ENCODE measurements at places on chromosomes 5 and 9.

- DNase-seq, result peak; percentile 51
Measured at GRCh38 chr9:132324425-132324824, 30.4 kb downstream of the SETX start.

DNA sequence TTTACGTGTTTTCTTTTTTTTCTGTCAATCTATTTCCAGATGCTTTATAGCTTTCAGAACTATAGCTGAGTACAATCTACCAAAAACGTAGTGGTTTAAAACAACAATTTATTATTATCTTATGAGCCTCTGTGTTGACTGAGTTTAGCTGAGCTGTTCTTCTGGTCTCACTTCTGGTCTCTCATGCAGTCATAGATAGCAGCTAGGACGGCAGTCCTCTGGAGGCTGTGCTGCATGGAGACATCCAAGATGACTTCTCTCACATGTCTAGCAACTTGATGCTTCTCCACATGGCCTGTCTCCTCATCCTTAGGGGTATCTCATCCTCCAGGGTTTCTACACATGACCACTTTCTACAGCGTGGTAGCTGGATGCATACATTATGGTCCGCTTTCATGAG, 22.0 kb upstream of the RAD23B start:
- no peak for DNase-seq

DNA sequence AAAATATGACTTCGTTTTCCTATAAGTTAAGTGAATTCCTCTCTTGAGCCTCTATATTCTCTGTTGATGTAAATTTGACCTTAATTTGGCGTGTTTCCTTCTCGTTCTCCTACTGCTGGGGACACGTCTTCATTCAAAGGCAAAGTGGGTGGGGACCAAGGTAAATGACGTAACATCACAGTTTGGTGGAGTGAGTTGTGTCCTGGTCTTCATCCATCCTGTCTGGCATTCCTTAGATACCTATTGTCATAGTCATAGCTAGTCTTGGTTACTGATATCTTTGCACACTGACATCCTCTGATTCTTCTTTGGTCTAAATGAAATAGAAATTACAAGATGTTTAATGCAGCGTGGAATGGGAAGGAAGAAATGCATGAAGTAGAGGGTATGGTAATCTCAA, 108.5 kb downstream of the NNT start:
- DNase-seq, result no peak

DNA sequence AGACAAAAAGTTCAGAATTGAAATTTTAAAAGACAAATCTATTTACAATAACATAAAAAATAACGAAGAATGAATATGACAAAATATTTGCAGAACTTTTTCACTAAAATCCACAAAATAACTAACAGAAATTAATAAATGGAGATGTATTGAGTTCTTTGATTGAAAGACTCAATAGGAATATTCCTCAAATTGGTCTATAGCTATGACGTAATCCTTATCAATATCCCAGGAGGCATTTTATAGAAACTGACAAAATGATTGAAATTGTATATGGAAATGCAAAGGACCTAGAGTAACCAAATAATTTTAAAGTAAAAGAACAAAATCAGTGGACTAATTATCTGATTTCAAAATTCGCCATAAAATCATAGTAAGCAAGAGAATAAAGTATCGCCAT, 328.7 kb downstream of the MED10 start:
- no peak for DNase-seq

- no peak for DNase-seq
Measured at GRCh38 chr9:115350548-115350947, 232.6 kb upstream of the TNC start.

DNA sequence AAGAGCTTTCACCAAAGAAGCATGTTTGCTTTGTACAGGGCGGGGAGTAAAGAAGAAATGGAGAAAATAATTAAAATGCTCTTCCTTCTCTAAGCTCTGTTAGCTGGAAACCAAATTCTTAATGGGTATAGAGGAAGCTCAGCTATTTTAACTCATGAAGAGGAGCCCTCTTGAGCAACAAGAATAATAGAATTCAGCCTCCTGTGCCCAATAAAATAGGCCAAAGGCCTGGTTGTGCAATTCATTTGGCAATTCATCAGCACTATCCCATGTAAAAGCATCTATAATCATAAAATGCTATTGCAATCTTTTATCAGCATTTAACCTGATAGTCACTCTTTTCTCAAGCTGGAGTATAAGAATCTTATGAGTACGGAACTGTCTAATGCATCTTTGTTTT, 133.6 kb upstream of the CDH6 start:
- no peak for DNase-seq

DNA sequence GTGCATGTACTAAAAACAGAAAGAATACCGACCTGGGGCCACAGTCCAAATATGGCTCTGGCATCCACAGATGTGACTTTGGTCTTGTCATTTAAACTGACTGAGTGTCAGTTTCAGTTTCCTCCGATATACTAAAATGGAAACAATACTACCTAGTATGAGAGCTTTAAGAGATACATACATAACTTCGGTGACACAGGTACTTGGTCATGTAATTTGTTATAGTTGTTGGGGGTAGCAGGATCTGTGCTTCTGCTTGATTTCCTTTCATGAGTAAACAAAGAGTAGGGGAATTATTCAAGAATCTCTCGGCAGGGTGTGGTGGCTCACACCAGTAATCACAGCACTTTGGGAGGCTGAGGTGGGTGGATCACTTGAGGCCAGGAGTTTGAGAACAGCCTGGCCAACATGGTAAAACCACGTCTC, 32.1 kb downstream of the MTMR12 start:
- DNase-seq, result no peak

DNA sequence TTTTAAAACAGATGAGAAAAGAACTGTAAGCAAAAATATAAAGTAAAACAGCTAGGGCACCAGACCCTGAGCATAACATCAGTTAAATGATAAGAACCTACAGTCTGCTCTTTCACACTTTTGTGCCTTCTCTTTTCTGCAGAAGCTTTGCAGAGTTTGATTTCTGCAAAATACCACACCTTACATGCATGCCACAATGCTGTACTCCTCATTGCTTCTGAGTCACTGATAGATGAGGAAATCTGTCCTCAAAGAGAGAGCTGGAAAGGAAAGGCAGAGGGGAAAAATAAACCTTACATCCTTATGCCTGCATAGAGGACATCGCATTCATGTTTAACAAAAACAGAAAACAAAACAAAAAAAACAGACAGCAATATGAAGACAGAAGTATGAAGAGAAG, 142.9 kb downstream of the ATPSCKMT start:
- no peak for DNase-seq

DNA sequence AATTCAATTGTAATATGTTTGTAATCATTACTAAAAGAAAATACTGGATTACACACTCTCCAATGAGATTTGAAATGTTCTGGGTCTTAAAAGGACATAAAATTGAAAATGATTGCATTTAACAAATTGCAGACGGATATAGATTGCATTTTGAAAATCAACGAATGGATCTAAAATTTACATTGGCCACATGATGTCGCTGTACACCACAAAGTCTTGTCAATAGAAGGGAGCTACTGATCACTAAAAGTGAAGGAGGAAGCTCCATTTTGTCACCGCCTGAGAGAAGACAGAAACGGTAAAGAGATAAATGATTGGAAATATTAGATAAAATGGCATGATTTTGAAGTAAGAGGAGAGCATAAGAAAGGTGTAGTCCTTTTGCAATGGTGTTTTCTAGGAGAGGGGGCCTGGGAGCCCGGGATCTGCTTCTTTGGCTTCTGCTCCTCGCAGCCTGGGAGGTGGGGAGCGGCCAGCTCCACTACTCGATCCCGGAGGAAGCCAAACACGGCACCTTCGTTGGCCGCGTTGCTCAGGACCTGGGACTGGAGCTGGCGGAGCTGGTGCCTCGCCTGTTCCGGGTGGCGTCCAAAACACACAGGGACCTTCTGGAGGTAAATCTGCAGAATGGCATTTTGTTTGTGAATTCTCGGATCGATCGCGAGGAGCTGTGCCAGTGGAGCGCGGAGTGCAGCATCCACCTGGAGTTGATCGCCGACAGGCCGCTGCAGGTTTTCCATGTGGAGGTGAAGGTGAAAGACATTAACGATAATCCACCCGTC, at the start of gene PCDHA1:
PCDHA1 (plus strand) TSS at position 236 of the 782 bp plus-strand sequence.
- peak; percentile 5 for DNase-seq

DNA sequence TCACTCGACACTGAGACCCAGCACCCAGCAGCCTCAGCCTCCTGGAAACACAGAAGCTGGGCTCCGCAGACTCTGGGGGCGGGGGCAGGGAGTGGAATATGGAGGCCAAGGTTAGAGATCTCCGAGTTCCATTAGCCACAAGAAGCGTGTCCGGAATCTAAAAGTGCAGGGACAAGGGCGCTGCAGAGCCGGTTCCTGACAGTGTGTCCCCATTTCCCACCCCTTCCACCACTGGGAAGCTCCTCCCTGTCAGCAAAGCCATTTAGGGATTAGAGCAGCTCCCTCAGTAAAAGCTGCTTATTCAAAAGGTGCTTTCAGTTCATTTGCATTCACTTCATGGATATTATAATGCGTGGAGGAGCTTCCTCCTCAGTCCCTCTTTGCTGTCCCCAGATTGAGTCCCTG, 74.1 kb upstream of the HSPA9 start:
- DNase-seq, result no peak

DNA sequence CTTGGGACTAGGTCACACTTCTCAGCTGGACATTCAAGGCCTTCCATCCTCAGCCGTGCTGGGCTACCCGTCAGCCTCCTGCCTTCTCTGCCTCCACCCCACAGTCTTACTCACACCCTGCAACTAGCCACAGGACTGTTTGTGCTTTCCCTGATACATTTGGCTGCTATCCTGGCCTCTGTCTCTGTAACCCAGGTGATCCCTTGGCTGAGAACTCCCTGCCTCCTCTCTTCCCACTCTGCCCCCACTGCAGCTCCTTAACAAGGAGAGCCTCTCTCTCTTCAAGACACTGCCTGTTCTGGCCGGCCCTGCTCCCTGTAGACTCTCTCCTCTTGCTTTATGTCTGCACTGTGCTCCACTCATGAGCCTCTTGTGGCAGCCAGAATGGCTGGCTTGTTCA, 120.6 kb downstream of the MSX2 start:
- DNase-seq, result no peak

DNA sequence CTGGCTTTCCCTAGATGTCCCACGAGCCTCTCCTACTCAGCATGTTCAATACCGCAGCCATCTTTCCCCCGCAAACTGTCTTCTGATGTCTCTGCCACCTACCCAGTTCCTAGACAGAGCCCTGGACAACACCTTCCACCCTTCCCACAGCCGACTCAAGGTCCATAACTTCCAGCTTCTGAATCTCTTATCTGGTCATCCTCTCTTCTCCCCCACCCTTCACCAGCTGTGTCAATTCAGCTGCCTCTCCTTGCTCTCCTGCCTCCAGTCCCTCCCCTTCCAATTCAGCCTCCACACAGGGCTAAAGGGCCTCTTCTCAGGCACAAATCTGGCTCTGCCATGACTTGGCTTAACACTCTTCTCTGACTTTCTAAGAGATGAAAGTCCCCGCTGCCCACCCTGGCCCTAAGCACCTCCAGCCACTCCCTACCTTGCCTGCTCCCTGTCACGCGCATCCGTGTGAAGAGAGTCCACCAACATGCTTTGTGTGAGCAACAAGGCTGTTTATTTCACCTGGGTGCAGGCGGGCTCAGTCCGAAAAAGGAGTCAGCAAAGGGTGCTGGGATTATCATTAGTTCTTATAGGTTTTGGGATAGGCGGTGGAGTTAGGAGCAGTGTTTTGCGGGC, 25.2 kb downstream of the AQP7 start:
- DNase-seq, result no peak

- DNase-seq, result no peak
Measured at GRCh38 chr5:25458628-25459027, 813.9 kb upstream of the CDH10 start.

DNA sequence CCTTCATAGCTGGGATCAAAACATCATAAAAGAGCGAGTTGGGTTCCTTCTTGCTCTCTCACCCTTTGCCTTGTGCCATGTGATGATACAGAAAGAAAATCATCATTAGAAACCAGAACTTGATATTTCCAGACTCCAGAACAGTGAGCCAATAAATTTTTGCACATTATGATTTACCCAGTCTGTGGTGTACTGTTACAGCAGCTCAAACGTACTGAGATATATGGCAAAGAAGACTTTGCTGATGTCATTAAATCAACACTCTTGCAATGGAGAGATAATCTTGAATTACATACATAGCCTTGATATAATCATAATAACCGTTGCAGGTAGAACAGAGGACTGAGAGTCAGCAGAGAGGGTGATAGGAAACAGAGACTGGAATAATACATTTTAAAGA, 1271.6 kb downstream of the CDH12 start:
- no peak for DNase-seq

DNA sequence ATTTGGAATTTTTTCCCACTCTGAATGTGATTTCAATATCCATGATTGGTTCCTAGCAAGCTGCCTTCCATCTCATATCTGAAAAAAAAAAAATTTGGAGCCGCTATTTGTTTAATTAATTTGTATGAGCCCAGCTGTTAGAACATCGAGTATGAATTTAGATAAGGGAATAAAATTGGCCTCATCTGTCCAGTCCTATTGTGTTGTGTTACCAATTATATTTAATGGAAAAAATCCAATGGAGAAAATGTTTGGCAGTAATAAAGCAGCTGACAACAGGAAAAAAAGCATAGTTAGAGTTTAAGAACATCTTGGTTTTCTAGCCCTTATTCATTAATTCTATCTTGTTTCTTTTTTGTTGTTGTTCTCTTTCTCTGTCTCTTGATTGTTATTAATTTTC, 735.6 kb upstream of the RIOK2 start:
- DNase-seq, result no peak

DNA sequence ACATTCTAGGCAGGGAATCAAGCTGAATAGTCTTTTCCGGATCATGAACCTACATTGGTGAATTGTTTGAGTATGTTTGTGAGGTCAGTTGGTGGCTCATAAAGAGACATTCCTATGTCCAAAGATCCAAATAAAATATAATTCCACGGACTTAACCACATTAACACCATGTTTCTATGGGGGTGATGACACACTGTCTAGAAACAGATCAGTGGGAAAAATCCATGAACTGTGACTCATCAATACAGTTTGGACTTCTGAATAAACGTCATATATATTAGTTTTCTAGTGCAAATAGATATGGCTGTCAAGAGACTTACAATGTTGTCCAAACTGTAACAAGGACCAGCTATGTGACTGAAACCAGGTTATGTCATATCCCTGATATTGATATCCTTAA, 509.9 kb upstream of the TYRP1 start:
- DNase-seq, result no peak

- no peak for DNase-seq
Measured at GRCh38 chr5:174612686-174613085, 111.7 kb upstream of the MSX2 start.

Measured in hematopoietic multipotent progenitor cell treated with erythropoietin and hydrocortisone succinate and interleukin-3 and kit ligand, for 8 days (in vitro differentiated cells).